ENCODE measurements at places on chromosomes 7 and 10.

DNA sequence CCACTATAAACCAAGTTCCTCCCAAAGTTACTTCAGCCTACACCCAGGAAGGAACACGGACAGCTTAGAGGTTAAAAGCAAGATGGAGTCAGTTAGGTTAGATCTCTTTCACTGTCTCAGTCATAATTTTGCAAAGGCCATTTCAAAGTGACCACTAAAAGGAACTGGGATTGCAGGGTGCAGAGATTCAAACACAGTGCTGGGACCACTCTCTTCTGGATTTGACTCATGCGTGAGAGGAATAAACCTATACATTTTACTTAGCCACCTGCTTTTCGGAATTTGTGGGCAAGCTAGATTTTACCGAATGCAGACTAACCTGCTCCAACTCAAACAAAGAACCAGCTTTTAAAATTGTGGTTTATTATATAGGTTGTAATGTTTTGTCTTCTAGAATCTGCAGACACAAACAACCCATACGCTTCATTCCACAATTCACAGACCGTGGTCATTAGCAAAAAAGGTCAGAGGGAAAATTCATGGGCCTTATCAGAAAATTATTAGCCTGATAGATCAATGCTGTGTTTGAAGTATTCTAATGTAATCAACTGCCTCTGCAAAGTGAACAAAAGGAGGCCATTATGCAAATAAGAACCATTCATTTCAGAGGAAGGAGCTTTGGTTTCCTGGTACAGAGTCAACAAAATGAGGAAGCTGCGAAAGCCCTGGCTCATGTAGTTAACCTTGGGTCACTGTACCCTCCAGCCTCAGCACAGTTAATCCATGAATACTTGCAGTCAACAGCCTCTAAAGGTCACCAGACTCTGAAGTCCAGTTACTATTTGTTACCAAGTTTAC lies 342.7 kb upstream of the KLF6 start:
- H3K36me3 ChIP-seq, result no peaks in the 10 kb centered on the region
- no peak for DNase-seq
- no peak overlapping the region for H3K4me3 ChIP-seq
- no peak overlapping the region for H3K27ac ChIP-seq
- no peaks in the 10 kb centered on the region for H3K4me1 ChIP-seq

DNA sequence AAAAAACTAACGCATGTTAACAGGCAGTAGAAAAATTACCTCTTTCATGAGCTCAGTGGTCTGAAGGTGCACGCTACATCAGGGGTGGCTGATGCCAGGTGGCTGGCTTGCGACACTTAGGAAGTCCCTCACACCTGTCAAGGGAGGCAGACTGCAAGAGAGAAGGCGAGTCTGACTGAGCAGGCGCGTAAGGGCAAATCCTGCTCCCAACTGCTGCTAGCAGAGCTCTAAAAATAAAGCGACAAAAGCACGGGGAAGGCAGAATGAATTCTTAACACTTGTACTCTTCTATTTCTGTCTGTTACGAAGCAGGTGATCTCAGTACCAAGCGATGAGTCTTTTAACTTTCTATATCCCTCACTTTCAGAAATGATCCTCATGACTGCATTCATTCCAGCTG lies 33.1 kb downstream of the CACNA2D1 start:
- H3K27me3 ChIP-seq, result no peaks in the 10 kb centered on the region
- peak overlapping the region; percentile 16 for H3K4me3 ChIP-seq
- peaks cover 6% of the 10 kb centered on the region for H3K4me1 ChIP-seq
- H3K27ac ChIP-seq, result peak overlapping the region; percentile 78
- H3K36me3 ChIP-seq, result no peaks in the 10 kb centered on the region

DNA sequence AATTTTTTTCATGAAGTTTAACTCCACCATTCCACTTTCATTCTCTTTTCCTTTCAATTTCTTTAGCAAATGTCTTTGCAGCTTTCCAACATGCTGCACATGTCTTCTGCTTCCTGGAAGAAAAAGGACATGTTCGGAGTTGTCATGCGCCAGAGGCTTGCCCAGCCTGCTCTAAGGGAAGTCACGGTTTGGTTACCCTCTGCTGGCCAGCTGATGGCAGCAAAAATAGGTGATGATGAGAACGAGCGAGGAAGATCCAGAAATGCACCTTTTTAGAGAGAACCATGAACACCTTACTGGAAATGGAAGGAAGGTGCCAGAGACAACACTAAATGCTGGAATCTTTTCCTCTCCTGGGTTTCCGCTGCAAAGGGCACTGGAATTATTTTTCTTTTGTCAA lies 4.9 kb upstream of the ZSCAN21 start:
- H3K27ac ChIP-seq, result peak overlapping the region; percentile 50
- no peaks in the 10 kb centered on the region for H3K27me3 ChIP-seq
- DNase-seq, result no peak
- peak overlapping the region; percentile 34 for H3K4me3 ChIP-seq
- peaks cover 10% of the 10 kb centered on the region for H3K36me3 ChIP-seq

GRCh38 chr10:293636-294035 lies 158.4 kb downstream of the ZMYND11 start:
- H3K4me1 ChIP-seq, result no peaks in the 10 kb centered on the region
- no peak overlapping the region for H3K27ac ChIP-seq
- H3K27me3 ChIP-seq, result no peaks in the 10 kb centered on the region
- H3K36me3 ChIP-seq, result peaks cover 12% of the 10 kb centered on the region
- no peak overlapping the region for H3K4me3 ChIP-seq
- DNase-seq, result no peak

DNA sequence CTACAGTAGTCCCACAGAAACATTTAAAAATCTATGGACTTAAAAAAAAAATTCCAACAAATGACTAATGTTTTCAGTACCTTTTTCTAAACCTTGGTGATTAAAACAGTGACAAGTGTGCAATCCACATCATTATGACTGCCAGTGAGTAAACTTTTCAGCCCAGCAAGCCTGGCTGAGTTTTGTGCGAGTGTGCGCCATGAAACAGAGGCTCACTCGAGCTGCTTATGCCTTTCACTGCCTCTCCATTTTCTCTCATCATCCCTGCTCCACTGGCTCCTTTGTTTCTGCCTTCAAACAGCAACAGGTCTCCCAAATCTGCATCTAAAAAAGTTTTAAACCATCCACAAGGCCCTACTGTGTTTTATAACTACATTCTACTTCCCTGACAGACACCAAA lies 105.8 kb downstream of the USP6NL start:
- peaks cover 11% of the 10 kb centered on the region for H3K36me3 ChIP-seq
- no peaks in the 10 kb centered on the region for H3K27me3 ChIP-seq
- H3K4me1 ChIP-seq, result peaks cover 12% of the 10 kb centered on the region
- no peak for DNase-seq

- H3K36me3 ChIP-seq, result no peaks in the 10 kb centered on the region
- no peak overlapping the region for H3K4me3 ChIP-seq
- DNase-seq, result no peak
- no peaks in the 10 kb centered on the region for H3K27me3 ChIP-seq
Observed at GRCh38 chr7:14739168-14739840, 163.2 kb downstream of the DGKB start.

DNA sequence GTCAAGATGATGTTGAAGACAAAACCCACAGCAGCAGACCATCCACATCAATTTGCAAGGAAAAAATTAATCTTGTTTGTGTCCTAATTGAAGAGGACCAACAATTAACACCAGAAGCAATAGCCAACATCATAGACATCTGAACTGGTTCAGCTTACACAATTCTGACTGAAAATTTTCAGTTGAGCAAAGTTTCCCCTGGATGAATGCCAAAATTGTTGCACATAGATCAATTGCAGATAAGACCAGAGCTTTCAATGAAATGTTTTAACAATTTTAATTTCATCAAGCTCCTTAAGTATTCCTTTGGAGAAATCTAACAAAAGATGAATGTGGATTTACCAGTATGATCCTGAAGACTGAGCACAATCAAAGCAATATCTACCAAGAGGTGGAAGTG lies 168.6 kb downstream of the CTNNA3 start:
- H3K4me3 ChIP-seq, result no peak overlapping the region
- DNase-seq, result no peak
- H3K4me1 ChIP-seq, result no peaks in the 10 kb centered on the region
- no peak overlapping the region for H3K27ac ChIP-seq

GRCh38 chr10:13117841-13118783 lies 18.1 kb downstream of the OPTN start:
- no peaks in the 10 kb centered on the region for H3K27me3 ChIP-seq
- H3K4me1 ChIP-seq, result peaks cover 17% of the 10 kb centered on the region
- H3K4me3 ChIP-seq, result no peak overlapping the region
- DNase-seq, result no peak
- peaks cover 52% of the 10 kb centered on the region for H3K36me3 ChIP-seq

DNA sequence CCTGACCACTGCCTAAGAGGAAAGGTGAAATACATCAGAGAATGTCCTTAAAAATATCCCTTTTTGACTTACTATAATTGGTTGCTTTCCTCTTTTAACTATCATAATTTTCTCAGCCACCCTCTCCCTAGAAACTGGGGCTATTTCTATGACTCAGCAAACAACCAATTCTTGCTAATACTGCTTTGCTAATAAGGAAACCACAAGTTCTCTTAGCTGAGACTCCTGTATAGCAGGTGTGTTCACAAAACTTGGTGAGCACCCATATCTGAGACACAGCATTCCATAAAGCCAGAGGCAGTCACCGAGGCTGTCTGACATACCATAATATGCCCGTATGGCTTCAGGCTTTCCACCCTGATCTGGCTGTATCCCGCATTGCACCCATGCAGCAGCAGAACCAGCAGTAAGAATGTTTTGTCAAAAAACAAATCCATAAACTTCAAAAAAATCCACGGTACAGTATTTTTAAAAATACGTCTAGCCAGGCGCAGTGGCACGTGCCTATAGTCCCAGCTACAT lies 191.7 kb upstream of the C7orf33 start:
- peak overlapping the region; percentile 58 for H3K27ac ChIP-seq
- H3K36me3 ChIP-seq, result no peaks in the 10 kb centered on the region
- H3K4me3 ChIP-seq, result no peak overlapping the region
- DNase-seq, result no peak
- peaks cover 24% of the 10 kb centered on the region for H3K4me1 ChIP-seq

DNA sequence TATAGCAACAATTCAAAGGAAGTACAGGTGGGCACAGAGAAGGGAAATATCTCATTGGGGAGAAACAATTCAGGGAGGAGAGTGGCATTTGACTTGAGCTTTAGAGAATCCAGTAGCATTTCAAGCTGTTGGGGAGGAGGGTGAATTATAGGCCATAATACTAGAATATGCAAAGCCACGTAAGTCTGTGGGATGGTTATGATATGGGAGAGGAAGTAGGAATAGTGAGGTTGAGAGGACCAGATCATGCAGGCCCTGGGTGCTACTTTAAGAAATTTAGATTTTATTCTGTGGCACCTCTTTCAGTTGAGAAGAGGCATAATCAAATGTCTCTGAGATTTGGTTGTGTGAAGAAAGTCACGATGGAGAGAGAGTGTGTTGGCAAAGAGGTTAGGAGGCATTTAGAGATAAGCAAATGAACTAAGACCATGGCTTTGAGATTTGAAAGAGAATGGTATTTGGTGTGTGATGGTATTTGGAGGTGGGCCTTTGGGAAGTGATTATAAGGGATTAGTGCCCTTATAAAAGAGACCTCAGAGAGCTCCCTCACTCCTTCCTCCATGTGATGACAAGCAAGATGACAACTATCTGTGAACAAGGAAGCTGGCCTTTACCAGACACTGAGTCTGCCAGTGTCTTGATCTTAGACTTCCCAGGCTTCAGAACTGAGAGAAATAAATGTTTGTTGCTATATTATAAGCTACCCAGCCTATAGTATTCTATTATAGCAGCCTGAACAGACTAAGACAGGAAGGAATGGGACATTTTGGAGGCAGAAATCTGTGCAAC lies 15.1 kb downstream of the ADD3 start:
- peaks cover 5% of the 10 kb centered on the region for H3K36me3 ChIP-seq
- H3K4me1 ChIP-seq, result peaks cover 11% of the 10 kb centered on the region
- no peak for DNase-seq
- no peaks in the 10 kb centered on the region for H3K27me3 ChIP-seq
- no peak overlapping the region for H3K27ac ChIP-seq
- no peak overlapping the region for H3K4me3 ChIP-seq

- H3K36me3 ChIP-seq, result no peaks in the 10 kb centered on the region
- no peaks in the 10 kb centered on the region for H3K4me1 ChIP-seq
- H3K4me3 ChIP-seq, result no peak overlapping the region
- no peak for DNase-seq
Observed at GRCh38 chr10:87038786-87039185, 18.7 kb downstream of the FAM25A start.

DNA sequence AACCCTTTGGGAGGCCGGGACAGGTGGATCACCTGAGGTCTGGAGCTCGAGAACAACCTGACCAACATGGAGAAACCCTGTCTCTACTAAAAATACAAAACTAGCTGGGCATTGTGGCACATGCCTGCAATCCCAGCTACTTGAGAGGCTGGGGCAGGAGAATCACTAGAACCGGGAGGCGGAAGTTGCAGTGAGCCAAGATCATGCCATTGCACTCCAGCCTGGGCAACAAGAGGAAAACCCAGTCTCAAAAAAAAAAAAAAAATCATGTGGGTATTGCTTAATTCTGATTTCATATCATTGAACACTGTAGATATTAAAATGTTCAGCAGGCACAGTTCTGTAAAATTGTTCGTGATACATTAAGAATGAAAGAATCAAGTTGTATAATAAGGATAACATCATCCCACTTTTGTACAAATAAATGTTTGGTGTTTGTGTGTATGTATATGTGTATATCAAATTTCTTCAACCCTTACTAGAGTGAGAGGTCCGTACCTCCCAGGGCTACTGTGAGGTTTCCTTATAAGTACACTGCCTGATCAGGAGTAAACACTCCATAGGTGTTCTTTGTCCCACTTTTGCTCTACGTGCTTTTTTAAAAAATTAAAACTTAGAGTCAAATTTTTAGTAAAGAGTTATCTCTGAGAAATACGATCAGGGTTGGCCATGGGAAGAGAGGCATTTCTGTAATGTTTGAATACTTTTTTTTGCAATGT lies 31.7 kb downstream of the PLEKHS1 start:
- peaks cover 32% of the 10 kb centered on the region for H3K27me3 ChIP-seq
- DNase-seq, result no peak
- no peak overlapping the region for H3K27ac ChIP-seq
- no peaks in the 10 kb centered on the region for H3K36me3 ChIP-seq
- H3K4me1 ChIP-seq, result no peaks in the 10 kb centered on the region

DNA sequence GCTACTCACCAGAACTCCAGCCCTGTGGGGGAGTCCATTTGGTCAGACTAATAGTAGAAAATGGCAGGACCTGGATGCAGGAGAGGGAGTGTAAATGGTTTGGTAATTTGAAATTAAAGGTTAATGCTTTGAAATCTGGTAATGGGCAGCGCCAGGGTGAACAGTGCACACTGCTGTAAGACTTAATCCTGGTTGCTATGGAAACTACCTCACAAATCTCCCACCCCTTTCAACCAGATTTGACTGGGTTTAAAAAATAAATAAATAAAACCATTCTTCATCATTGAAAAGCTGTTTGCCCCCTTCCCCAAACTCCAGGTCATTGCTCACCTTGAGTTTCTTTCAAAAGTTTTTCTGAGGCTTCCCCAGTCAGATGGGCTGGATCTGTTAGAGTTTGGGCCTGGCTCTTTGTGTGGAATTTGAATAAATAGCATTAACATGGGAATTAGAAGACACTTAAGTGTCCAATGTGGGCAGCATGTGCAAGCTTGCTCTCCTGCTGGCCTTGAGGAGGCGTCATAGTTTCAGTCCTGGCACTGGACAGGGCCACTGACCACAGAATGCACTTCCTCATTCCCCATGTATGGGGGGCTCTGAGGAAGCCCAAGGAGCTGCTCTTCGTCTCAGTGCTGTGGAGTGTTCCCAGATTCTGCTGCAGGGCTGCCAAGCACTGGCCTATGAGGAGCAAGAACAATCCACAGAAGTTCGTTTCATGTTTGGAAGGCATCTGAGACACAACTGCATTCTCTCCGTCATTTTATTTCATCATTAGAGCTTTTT lies 90.7 kb downstream of the LRRC4 start:
- H3K4me1 ChIP-seq, result peaks cover 35% of the 10 kb centered on the region
- no peak overlapping the region for H3K27ac ChIP-seq
- H3K36me3 ChIP-seq, result peaks cover 12% of the 10 kb centered on the region
- H3K27me3 ChIP-seq, result no peaks in the 10 kb centered on the region
- no peak overlapping the region for H3K4me3 ChIP-seq

Data from type B pancreatic cell (in vitro differentiated cells).